ENCODE measurements at places on chromosomes 5 and 9. TPM values are rescaled to one million over a fixed set of nuclear protein-coding genes. Genes with fewer than 3 reads are reported as not detected.
A peak's percentile ranks its signal among the peaks of the same experiment; 100 is the strongest.

Gene MAMDC4
- 12.8 TPM for total RNA-seq

Gene AGGF1
- total RNA-seq = 14.5 TPM

Gene PRDM12
- total RNA-seq = not detected

Gene PCDHA6
- not detected for total RNA-seq

Gene ATG10
- 3.9 TPM for total RNA-seq

Gene PCDHAC1
- 0.11 TPM for total RNA-seq

Gene PROP1
- total RNA-seq = not detected

Gene CTXN3
- not detected for total RNA-seq

Gene SET
- total RNA-seq = 175 TPM

Gene LHX2
- not detected for total RNA-seq

Gene NIPAL4
- not detected for total RNA-seq

Gene PLEKHG4B
- total RNA-seq = not detected

DNA sequence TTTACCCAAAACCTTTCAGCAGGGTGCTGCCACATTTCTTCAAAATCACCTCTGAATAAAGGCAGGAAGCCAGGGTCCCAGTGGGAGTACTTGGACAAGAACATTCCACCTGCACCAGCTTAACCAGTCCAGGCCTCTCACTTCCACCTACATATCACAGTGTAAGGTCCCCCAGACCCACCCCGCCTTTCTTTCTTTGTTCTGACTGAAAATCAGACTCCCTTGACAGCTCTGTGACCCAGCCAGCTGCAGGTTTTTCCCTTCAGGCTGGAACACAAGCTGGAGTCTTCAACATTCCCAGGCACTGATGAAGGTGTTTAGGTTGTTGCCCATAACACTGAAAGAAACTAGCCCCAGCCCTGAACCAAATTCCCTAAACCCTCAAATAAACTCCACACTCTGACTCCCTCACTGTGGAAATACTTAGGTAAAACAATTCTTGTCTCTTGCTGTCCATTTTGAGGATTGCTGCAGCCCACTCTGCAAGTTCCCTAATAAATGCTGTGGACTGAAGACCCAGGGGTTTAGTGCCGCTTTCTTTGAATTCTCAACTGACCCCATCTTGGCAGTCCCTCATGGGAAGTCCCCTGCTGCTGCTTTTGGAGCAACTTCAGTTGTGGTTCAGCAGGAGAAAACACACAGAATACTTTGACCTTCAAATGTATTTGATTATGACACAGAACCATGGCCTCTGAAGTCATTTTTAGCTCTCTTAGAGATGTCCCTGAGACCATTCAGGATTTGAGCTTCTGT, 24.8 kb downstream of the P4HA2 start:
- no peak for DNase-seq

- DNase-seq = no peak
These were observed 67.7 kb downstream of the TENT4A start for GRCh38 chr5:6780802-6781391.

DNA sequence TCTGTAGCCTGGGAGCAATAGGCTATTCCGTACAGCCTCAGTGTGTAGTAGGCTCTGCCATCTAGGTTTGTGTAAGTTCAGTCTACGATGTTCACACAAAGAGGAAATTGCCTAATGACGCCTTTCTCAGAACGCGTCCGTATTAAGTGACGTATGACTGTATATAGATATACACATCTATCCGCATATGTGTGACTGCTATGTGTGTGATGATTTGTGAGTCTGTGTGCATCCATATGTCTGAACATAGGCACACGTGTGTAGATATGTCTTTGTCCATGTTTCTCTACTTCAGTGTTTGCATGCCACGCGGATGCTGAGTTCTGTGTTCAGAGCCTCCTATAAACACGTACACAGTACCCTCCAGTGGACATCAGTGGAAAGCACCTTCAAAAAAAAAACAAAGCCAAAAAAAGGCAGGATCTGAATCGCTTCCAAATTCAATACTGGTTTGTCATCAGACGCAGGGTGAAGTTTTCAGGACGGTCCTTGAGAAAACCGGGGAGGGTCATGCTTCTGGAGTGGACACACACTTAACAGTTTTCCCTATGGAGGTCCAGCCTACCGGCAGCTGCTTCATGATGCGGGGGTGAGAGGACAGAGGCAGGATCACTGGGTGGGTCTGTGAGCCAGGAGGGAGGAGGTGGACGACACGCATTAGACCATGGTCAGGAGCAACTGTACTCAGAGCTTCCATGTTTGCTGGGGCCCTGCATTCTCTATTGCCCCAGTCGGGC, 29.5 kb upstream of the ALDH1B1 start:
- no peak for DNase-seq

DNA sequence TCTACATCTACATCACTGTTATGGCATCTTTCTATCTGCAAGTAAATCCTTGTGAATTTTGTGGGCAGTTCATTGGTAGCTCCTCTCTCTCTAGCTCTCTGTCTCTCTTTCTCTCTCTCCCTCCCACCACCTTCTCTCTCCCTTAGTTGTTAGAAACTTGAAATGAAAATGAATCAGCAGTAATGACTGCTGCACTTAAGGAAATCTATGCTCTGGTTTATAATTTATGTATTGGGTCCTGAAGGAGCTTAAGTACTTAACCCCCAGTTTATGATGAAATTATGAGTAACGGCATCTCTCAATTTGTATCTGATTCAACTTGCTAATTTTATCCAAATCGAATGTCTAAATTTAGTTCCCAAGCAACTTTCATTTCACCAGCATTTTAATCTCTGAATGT, 52.0 kb upstream of the PTGER4 start:
- DNase-seq = no peak

- no peak for DNase-seq
These were observed 37.4 kb downstream of the MTMR12 start for GRCh38 chr5:32275396-32275741.

DNA sequence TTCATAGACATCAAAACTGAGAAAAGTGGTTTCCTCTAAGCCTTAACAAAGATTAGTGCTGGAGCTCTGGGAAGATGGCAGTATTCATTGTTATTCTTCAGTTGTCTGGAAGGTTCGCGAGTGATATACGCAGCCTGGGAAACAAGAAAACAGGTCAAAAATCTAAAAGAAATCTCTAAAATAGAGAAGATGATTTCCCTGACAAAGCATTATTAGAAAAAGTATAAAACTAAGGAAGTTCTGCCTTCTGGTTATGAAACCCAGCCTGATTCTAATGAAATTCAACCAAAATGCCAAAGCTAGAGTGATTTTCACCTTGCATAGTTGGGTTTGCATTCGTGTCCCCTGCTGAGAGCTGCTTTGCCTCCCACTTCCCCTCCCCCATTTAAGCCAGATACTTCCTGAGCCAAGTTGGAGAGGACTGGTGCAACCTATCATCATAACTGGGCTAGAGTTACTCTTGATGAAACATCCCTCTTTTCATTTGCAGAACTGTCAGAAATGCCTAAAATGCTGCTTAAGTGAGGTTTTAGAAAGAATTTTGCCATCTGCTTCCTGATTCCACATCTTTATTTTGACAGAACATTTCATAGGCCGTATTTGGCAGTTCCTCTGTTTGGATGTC, 48.4 kb downstream of the NDFIP1 start:
- DNase-seq = no peak

GRCh38 chr5:93297116-93297515, 283.9 kb downstream of the NR2F1-AS1 start:
- DNase-seq = no peak

DNA sequence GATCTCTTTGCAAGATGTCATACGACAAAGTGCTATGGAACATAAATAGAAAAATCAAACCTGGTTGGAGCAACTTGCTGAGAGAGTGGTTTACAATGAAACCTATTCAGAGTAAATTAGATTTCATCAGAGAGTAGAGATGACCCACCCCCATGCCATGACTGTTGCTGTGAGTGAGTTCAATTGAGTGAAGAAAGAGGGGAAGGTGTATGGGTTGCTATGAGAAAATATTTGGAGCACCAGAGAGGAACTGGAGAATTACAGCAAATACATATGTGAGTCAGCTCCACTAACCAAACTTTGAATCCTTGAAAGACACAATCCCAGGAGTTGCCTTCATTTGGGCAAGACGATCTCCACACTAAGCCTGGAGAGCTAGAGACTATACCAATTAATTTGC, 217.2 kb downstream of the RFX3 start:
- DNase-seq = no peak

DNA sequence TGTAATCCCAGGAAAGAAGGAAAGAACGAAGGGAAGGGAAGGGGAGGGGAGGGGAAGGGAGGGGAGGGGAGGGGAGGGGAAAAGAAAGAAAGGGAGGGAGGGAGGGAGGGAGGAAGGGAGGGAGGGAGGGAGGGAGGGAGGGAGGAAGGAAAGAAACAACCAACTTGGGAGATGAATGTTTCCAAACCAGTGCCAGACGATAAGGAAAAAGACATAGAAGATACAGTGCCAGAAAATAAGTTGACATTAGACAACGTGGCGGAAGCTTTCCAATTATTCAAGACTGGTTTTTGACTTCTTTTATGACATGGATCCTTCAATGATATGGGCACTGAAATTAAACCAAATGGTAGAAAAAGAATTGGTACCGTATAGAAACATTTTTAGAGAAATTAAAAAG, 181.2 kb upstream of the POU5F2 start:
- no peak for DNase-seq

GRCh38 chr5:147188200-147189108, 46.4 kb upstream of the STK32A start:
- no peak for DNase-seq

GRCh38 chr5:42399702-42400101, 23.5 kb upstream of the GHR start:
- DNase-seq = no peak

- DNase-seq = no peak
These were observed 361.8 kb downstream of the CDH18 start for GRCh38 chr5:19626211-19626610.

DNA sequence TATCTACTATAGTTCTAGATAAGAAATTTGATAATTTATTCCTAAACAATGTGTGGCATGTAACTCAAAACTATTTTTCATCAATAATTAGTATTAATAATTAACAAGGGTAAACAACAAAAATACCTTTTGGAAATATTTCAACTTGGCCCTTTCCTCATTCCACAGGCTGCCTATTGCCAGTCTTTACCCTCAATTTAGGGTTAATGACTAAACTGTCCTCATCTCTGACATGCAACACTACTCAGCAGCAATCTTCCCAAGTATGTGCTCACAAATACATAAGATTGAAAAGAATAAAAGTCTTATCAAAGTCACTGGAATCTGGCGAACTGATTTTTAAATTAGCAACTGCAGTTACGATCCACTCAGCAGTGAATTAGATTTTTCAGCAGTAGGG, 153.6 kb downstream of the GLIS3 start:
- DNase-seq = no peak

- DNase-seq = no peak
These were observed 54.4 kb downstream of the ITGA1 start for GRCh38 chr5:52842111-52842510.

DNA sequence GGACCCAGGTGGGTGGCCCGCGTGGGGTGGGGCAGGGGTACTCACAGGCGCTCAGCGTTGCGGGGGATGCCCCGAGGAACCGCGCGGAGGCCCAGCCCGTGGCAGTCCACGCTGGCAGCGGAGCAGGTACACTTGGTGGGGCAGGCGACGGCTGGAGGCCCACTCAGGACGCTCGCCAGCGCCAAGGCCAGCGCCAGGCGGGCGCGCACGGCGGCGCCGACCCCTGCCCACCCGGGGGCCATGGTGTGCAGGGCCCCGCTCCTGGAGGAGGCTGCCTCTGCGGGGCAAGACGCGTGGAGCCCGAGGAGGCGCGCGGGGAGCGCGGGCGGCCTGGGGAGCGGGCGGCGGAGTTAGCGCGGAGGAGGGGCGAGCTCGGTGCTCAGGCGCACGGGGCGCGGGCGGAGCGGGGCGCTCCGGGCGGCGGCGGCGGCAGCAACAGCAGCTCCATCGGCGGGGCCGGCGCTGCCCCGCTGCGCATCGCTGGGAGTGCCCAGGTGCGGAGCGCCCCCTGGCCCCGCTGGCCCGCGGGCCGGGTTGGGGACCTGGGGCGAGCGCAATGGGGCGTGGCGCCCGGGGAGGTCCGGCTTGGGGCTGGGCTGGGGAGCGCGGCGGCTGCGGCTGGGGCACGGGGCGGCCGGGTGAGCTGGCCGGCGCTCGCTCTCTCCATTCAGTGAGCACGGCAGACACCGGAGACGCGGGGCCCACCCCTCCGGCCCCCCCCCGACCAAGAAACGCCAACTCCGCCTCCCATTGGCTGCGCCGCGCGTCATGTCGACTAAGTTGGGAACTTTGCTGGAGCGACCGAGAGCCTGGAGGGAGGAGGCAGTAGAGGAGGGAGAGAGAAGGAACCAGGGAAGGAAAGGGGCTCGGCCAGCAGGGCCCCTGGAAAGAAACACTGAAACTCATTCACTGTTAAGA, at the start of gene SLIT3:
SLIT3 (minus strand) TSS at position 672 of the 918 bp plus-strand sequence; CDS start at position 242, 430 bp downstream.
- DNase-seq = peak; percentile 82

DNA sequence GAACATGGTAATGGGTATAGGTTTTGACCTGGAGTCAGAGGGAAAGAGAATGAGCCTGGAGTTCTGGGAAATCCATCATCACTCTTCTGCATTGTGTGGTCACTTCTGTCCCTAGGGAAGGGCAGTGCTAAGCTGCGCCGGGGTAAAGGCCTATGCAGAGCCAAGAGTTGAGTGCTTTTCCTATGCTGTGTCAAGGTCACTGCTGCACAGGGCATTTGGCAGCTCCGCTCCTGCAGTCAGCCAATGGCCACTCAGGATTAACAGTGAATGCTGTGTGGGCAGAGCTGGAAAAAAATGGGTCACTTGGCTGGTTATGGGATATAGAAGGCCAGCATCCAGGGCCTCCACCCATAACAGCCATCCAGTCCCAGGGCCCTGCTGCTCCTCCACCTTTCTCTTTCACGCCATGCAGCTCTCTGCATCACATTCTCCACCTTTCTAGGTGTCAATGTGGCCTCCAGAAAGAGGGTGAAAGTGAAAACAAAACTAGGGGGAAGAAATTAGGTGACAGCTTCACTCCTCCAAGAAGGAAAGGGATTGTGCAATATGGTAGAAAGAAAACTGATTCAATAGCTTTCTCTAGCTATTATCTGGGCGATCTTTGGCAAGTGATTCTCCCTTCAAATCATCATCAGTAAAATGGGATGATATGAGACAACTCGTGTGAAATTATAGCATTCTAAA, 279.3 kb upstream of the ANKRD55 start:
- no peak for DNase-seq

DNA sequence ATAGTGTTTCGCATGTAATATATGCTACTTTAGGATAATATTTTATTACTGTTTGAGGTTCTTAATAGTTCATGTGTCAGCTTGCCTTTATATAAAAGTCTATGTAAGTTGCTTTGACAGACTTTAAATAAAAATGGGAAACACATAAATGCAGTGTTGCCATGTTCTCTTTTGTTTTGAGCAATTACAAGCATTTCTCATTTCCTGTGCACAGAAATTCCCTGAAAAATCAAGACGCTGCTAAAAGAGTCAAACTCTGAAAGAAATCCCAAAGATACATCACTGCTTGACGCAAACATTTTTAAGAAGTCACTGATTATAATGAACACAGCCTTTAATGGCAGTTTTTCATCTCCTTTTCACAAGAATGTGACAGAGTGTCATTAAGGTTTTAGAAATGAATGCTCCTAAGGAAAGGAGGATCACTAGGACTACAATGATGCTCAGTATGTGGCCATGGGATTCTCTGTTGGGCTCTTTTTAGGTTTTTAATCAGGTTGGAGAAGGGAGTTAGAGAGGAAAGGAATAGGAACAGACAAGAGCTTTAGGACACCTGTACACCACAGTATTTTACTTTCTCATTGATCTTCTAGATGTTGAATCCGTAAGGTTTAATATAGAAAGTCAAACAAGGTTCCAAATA, 29.4 kb downstream of the ZCCHC7 start:
- no peak for DNase-seq
